Pancreas (tissue), 10 donors: ENCODE measurements at places on chromosomes 7 and 10.

- no peak for DNase-seq
Observed at GRCh38 chr10:97532935-97533671, 34.4 kb downstream of the UBTD1 start.

- no peak for DNase-seq
Observed at GRCh38 chr10:121084016-121084674, 233.0 kb downstream of the WDR11 start.

- no peak for DNase-seq
Observed at GRCh38 chr7:124035706-124036105, 2.8 kb upstream of the TMEM229A start.

GRCh38 chr10:550665-551372 lies 138.6 kb downstream of the DIP2C start:
- no peak for DNase-seq

DNA sequence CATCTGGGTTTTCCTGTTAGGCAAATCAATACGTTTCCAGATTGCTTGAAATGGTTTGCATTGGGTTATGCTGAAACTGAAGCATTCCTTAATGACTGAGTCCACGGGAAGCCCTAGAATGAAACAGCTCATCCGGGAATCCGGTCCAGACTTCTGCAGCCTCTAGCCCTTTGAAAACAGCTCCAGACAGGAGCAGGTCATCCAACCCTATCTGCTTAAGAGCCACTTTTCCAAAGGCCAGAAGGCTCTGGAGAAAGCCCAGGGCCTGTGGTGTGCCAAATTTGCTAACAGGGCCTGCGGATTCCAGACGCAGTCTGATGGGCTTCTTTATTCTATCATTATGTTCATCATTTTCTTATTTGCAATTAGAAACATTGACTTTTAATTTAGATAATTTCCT lies 265.4 kb downstream of the SKIDA1 start:
- DNase-seq: no peak

- no peak for DNase-seq
Observed at GRCh38 chr7:86470763-86471162, 172.9 kb upstream of the GRM3 start.

GRCh38 chr7:69663911-69664832 lies 65.9 kb downstream of the AUTS2 start:
- no peak for DNase-seq

DNA sequence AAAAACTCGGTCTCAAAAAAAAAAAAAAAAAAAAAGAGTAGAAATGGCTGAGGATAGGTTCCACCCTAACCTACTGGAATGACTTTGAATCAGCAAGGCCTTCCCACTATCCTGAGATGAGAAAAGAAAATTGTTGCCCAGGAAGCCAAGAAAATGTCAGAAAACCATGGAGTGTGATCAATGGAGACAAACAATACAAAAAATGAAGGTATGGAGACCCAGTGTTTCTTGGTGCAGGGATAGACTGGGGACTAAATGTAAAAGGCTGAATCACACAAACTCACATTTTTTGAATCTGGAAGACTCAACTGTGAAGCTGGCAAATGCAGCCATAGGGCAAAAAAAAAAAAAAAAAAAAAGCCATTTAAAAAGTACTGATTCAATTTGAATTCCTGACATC lies 364.3 kb upstream of the ANKRD30A start:
- no peak for DNase-seq
